ENCODE measurements at places on chromosomes 4 and X.

GRCh38 chr4:72827968-72828367 lies 241.5 kb downstream of the COX18 start:
- H3K27ac ChIP-seq = no peak overlapping the region
- no peaks in the 10 kb centered on the region for H3K4me1 ChIP-seq
- H3K36me3 ChIP-seq = no peaks in the 10 kb centered on the region

DNA sequence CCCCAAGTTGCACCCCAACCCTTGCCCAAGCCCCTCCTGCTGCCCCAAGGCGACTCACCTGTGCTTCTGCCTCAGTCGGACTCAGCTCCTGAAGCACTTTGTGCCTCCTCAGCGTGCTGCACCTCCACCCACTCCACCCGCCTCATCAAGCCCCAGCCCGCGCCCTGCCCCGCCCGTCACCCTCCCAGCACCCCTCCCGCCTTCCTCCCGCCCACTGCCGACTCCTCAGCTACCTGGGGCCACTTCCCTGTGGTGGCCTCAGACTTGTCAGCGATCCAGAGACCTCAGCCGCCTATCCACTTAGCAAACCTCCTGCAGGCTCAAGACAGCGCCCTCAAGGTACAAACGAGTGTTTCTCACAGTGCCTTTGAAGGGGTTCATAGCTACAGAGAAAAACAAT lies 19.6 kb upstream of the IQCM start:
- no peaks in the 10 kb centered on the region for H3K4me1 ChIP-seq
- no peak overlapping the region for H3K4me3 ChIP-seq
- no peaks in the 10 kb centered on the region for H3K27me3 ChIP-seq
- no peak overlapping the region for H3K27ac ChIP-seq
- no peaks in the 10 kb centered on the region for H3K36me3 ChIP-seq

DNA sequence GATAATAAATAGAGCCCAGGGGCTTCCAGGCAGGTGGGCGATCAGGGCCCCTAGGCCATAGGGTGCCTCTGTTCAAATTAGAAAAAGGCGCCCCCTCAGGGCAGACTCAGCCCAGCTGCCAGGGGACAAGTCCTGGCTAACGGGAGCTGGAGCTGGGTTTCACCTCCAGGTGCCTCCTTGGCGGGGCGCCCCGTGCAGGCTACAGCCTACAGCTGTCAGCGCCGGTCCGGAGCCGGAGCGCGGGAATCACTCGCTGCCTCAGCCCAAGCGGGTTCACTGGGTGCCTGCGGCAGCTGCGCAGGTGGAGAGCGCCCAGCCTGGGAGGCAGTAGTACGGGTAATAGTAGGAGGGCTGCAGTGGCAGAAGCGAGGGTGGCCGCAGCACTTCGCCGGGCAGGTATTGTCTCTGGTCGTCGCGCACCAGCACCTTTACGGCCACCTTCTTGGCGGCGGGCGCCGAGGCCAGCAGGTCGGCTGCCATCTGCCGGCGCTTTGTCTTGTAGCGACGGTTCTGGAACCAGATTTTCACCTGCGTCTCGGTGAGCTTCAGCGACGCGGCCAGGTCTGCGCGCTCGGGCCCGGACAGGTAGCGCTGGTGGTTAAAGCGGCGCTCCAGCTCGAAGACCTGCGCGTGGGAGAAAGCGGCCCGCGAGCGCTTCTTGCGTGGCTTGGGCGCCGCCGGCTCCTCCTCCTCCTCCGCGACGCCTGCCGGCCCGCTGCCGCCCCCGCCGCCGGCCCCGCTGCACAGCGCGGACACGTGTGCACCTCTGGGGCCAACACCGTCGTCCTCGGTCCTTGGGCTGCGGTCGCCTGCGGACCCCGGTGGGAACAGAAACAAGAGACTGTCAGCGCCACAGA lies 2.4 kb downstream of the NKX3-2 start:
- H3K4me1 ChIP-seq = peaks cover 26% of the 10 kb centered on the region
- H3K27me3 ChIP-seq = peaks cover 78% of the 10 kb centered on the region
- H3K4me3 ChIP-seq = no peak overlapping the region
- H3K27ac ChIP-seq = no peak overlapping the region

DNA sequence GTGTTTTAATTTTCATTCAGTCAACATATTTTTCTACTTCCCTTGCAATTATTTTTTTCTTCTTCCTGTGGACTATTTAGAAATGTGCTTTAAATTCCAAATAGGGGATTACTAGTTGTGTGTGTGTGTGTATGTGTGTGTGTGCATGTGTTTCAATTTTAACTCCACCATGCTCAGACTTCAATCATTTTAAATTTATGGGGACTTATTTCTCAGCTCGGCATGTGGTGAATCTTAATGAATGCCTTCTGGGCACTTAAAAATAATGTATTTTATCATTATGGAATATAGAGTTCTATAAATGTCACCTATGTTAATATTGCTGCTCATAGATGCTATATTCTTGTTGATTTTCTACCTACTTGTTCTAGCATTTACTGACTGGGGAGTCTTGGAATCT lies 465.6 kb upstream of the PRKX start:
- H3K27ac ChIP-seq = no peak overlapping the region
- no peaks in the 10 kb centered on the region for H3K4me1 ChIP-seq
- H3K27me3 ChIP-seq = no peaks in the 10 kb centered on the region
- no peak overlapping the region for H3K4me3 ChIP-seq

All from activated T-helper 2 cell treated with anti-CD3 and anti-CD28 coated beads, Interferon-gamma antibody, Interleukin-2, Interleukin-4, amounts not matched to agents 10 μg/mL and 5 μg/mL and 100 μg/mL, durations not matched to agents 14 hours and 24 hours and 36 hours (primary cell).